NCI-H1930 (cell line): ENCODE measurements at places on chromosomes 5 and 9.

DNA sequence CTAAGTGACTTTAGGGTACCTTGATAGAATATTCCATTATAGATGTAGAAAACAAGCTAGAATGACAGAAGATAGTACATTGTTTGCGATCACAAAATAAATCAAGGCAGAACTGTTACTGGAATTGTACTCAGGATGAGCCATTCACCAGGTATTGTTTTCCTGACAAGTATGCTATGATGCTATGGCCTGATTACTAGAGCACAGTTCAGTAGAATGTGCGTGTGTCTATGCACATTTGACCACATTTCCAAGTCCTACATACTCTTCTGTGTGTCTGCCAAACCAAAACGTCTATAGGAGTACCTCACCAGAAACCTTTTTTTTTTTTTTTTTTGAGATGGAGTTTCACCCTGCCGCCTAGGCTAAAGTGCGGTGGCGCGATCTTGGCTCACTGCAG is 43.3 kb upstream of the CDC42SE2 start:
- no peak for DNase-seq

DNA sequence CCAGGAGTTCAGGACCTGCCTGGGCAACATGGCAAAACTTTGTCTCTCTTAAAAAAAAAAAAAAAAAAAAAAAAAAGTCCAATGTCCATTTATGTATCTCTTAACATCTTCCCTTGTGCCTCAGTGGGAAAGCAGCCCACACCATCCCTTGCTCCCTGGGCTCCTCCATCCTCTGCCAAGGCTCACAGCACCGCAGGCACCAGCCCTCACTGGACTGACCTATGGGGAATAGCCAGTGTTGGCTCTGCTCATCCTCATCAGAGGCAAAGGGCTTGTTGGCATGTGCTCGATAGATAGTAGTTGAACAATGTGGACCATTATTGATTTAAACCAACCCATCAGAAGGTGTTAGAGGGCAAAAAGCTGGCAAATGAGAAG is 61.8 kb upstream of the LRRTM2 start:
- no peak for DNase-seq

GRCh38 chr5:173718469-173718868 is 102.0 kb upstream of the BOD1 start:
- DNase-seq, result no peak

DNA sequence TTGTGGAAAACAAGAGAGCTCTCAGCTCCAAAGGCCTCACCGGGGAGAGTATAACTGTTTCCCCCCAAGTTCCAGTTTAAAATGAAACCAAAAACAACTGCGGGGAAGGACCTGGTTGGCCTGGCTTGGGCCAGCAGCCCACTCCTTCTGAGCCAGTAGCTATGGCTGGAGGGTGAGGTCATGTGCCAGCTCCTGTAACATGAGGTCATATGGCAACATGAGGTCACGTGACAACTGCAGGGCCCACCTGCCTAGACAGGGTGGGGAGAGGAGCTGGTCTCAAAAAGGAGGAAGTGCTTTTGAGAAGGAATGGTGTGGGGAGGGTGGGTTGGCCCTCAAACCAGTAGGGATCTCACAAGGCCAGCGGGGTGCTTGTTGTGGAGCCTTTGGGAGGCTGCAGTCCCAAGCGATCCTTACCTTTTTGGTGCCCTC is 29.3 kb upstream of the CRB2 start:
- no peak for DNase-seq

DNA sequence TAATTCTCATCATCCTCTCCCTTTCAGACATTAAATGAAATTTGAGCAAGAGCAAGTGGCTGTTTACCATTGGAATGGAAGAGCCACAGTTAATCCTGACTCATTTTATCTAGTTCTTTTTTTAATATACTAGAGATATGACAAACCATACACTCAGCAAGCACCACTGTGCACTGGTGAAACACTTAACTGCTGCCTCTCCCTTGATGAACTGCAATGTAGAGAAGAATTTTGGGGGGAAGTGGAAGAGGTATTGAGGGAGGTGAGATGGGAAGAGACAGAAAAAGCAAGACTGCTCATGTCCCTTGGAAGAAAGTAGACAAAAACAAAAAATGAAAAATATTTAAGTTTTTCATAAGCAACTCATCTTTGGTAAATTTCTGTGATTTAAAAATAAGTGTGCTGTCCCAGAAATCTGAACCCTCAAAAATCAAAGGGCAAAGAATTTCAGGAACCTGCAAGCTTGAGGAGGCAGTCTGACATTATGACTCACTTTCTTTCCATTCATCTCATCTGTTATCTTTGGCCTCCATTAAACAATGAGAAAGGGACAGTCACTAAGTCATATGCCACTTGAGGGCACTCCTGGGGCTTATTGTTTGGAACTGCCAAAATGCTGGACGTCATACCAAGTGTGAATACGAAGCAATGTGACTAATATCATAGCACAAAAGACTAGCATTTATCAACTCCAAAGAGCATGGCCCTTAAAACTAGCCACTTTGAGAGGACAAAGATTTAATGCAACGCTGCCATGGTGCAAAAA is 566.8 kb upstream of the DMAC1 start:
- no peak for DNase-seq

DNA sequence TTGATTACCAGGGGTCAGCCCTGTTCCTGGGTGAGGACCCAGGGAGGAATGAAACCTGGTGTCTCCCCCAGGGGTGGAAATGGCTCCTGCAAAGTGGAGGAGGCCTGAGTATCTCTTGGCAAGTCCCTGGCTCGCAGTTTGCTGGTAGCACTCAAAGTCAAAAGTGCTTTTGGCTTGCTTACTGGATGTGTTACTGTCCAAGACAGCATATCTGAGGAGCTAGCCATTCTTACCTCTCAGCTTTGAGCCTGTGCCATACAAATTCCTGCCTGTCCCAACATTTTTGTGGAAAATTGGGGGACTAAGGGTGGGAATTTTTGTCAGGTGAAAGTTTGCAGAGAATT is 9.9 kb downstream of the ZNF618 start:
- DNase-seq, result no peak

DNA sequence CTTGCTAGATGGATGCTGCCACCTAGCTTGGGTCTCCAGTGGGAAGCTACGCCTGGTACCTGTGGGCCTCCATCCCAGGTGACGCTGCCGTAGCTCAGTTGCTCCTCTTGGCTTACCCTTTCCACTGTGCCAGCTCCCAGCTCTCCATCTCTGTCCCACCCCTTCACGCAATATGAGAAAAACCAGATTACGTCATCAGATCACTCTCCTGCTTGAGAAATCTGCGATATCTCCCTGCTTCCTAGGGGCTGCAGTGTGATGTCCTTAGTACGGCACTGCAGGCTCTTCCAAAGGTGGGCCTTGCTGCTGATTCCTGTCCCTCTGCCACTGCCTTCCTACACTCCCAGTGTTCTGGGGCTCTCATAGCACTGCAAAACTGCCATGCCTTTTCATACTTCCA is 28.9 kb downstream of the NSG2 start:
- DNase-seq, result no peak

GRCh38 chr9:97041898-97042297 is 3.0 kb upstream of the CTSV start:
- DNase-seq, result no peak

- no peak for DNase-seq
These were observed 476.6 kb upstream of the TNC start for GRCh38 chr9:115594557-115594956.

DNA sequence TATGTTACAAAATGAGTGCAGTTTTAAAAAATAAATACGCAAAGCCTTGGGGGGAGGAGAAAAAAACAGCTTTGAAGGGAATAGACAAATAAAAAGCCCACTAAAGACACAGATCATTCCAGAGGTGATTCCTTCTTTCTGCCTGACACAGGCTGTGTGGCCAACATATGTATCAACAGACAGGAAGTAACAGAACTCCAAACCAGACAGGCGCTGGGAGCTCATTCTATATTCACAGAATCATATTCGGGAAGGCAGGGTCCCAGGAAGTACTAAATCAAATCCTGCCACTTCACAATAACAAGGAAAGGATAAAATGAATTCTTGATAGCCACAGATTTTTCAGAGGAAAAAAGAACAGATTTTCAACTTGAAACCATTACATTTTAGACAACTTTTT is 62.1 kb downstream of the SEMA5A start:
- DNase-seq, result no peak

- no peak for DNase-seq
These were observed 53.9 kb upstream of the IL17B start for GRCh38 chr5:149432911-149433401.

DNA sequence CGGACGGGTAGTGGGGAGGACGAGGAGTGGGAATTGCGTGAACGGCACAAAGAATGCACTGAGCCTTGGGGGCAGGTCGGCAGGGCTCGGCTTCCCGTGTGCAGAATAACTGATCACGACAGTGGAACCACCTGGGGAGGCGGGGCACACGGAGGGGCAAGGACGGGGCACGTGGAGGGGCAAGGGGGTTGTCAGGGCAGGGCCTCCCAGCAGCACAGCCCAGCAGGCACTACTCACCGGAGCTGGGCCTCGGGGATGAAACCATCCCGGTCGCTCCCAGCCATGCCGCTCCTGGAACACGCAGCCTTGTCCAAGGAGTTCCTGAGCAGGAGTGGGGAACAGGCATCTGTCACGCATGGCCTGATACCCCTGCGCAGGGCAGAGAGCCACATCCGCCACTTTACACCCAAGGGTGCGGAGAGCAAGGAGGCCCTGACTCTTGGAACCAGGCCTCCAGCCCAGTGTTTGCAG is 33.4 kb downstream of the SARDH start:
- DNase-seq, result no peak

DNA sequence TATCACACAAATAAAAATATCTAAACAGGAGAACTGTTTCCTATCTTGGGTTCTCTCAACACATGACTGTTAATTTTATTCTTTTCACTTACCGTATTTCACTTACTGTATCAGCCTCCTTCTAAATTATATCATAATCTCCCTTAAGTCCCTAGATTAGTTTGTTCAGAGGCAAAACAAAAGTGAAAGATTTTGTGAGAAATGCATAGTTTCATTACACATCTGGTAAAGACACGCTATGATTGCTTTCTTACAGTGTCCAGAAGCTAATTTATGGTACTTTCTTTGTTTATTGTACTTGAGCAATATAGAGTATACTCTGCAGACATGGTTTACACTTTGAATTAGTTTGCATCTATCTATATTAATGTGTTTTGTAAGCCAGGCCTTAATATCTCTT is 159.7 kb upstream of the TLX3 start:
- no peak for DNase-seq

DNA sequence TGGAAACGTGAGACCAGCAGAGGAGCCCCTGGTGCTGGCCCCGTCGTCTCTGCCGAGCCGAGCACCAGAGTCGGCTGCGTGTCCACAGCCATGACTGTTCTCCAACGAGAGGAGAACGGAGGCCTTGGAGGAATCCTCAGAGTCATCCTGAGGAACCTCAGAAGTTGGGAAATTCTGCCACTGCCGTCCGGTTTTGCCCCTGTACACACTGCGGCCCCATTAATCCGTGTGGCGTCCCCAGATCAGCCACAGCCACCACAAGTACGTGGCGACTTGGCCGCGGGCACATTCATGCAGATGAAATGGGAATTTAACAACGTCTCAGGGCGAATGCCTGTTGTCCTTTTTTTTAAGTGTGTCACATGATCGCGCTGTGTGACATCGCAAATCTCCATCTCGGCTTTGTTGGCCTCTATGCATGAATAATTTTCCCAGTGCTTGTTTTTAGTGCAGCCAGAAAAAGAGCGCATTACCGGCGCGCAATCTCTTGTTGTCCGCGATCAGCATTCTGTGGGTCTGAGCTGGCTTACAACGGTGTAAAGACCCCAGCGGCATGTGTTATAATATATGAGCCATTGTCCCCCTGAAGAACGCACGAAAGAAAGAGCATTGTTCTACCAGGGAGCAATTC is 323.0 kb upstream of the IRX4 start:
- no peak for DNase-seq

DNA sequence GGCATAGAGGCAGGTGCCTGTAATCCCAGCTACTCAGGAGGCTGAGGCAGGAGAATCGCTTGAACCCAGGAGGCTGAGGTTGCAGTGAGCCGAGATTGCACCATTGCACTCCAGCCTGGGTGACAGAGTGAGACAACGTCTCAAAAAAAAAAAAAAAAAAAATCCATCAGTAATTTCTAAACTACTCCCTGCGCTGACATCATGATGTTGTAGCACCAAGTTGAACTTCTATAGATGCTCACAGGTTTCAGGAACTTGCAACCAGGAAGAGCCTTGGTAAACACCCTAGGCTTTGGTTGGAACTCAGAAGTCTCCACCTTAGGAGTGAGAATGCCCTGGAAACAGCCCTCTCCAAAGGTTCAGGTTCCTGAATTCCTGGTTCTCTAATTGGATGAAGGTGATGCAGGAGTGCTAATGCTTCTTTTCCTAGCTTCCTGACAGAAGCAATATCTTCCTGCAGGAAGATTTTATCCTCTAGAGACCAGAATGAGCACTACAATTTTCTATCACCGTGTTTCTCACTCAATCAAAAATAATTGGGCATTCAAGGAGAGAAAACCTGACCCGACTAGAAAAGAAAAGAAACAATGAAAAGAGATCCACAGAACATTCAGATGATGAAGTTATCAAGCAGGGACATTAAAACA is 469.6 kb downstream of the GADD45G start:
- no peak for DNase-seq

GRCh38 chr5:159864885-159865691 is 51.2 kb upstream of the ADRA1B start:
- no peak for DNase-seq

DNA sequence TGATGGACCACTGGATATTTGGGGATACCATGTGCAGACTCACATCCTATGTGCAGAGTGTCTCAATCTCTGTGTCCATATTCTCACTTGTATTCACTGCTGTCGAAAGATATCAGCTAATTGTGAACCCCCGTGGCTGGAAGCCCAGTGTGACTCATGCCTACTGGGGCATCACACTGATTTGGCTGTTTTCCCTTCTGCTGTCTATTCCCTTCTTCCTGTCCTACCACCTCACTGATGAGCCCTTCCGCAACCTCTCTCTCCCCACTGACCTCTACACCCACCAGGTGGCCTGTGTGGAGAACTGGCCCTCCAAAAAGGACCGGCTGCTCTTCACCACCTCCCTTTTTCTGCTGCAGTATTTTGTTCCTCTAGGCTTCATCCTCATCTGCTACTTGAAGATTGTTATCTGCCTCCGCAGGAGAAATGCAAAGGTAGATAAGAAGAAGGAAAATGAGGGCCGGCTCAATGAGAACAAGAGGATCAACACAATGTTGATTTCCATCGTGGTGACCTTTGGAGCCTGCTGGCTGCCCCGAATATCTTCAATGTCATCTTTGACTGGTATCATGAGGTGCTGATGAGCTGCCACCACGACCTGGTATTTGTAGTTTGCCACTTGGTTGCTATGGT is 54.5 kb upstream of the HNRNPA0 start:
- DNase-seq, result no peak

DNA sequence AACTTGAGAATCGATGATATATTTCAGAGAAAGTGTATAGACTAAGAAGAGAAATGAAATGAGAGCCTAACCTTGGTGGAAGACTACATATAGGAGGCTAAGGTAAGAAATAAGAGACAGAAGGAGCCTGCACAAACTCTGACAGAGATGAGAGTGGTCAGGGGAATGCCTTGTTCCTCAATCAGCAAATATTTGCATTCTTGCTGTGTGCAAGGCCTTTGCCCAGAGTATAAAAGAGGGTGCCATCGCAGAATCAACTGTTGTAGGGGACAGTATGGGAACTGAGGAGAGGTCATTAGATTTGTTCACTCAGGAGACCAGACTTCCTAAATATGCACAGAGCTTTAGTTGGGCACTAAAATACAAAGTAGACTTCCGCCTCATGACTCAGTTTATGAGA is 137.2 kb downstream of the ATG10 start:
- no peak for DNase-seq
